ENCODE measurements at places on chromosomes 13 and 19.

- H3K4me1 ChIP-seq = peaks cover 13% of the 10 kb centered on the region
- peak; percentile 23 for DNase-seq
- peak overlapping the region; percentile 16 for H3K27ac ChIP-seq
Observed at GRCh38 chr13:28258417-28258816, 120.1 kb downstream of the PAN3 start.

- H3K4me3 ChIP-seq = no peak overlapping the region
- H3K4me1 ChIP-seq = peaks cover 7% of the 10 kb centered on the region
- peak; percentile 51 for DNase-seq
- H3K27me3 ChIP-seq = peaks cover 4% of the 10 kb centered on the region
- H3K36me3 ChIP-seq = no peaks in the 10 kb centered on the region
Observed at GRCh38 chr19:19554074-19555023, 16.3 kb downstream of the CILP2 start.

DNA sequence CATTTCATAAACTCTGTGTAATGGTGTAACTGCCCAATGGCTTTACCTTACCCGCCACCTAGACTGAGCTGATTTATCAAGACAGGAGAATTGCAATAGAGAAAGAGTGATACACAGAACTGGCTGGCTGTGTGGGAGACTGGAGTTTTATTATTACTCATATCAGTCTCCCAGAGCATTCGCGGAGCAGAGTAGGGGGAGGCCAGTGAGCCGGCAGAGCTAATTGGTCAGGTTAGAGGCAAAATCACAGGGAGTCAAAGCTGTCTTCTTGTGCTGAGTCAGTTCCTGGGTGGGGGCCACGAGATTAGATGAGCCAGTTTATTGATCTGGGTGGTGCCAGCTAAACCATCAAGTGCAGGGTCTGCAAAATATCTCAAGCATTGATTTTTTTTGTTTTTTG lies 23.4 kb upstream of the SLITRK1 start:
- H3K36me3 ChIP-seq = no peaks in the 10 kb centered on the region
- no peaks in the 10 kb centered on the region for H3K27me3 ChIP-seq
- H3K4me1 ChIP-seq = no peaks in the 10 kb centered on the region
- H3K4me3 ChIP-seq = no peak overlapping the region

- H3K27ac ChIP-seq = no peak overlapping the region
- H3K4me3 ChIP-seq = no peak overlapping the region
- no peak for DNase-seq
- H3K27me3 ChIP-seq = no peaks in the 10 kb centered on the region
Observed at GRCh38 chr13:62960723-62961122, 1545.1 kb upstream of the PCDH20 start.

DNA sequence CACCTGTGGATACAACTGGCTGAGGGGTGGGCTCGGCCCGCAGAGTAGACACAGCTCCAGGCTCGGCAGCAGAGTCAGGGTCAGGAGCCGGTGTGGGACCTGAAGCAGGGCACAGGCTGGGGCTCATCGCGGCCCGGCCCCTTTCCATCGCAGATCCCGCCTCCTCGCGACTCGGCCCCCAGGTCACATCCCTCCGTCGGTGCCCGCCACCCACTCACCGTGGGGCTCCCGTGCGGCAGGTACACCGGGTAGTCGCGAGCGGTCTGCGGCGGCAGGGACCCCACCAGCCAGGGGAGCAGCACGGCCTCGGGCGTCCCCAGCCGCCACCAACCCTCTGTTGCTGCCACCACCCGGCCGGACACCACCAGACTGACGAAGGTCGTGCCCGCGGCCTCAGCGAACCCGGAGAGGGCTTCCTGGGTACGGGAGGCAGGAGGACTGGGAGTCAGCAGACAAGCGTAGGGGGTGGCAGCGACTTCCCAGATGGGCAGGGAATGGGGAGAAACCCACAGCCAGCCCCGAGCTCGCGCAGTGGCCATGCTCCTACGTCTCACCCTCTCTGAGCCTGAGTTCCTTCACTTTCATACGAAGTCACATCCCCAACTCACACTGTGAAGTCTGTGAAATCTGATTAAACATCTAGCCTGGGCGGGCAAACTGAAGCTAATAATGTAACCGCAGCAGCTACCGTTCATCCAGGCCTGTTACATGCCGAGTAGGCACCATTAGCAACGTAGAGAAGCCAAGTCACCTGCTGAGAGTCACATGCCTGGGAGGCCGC lies 3.7 kb downstream of the FUZ start:
- peaks cover 36% of the 10 kb centered on the region for H3K36me3 ChIP-seq
- peak; percentile 76 for DNase-seq
- H3K4me3 ChIP-seq = peak overlapping the region; percentile 75
